T-helper 2 cell treated with Interferon-gamma antibody and Interleukin-4, amounts not matched to agents 5 μg/mL and 100 μg/mL, for 36 hours (primary cell): ENCODE measurements at places on chromosomes 2 and 18.
A peak's percentile ranks its signal among the peaks of the same experiment; 100 is the strongest.

DNA sequence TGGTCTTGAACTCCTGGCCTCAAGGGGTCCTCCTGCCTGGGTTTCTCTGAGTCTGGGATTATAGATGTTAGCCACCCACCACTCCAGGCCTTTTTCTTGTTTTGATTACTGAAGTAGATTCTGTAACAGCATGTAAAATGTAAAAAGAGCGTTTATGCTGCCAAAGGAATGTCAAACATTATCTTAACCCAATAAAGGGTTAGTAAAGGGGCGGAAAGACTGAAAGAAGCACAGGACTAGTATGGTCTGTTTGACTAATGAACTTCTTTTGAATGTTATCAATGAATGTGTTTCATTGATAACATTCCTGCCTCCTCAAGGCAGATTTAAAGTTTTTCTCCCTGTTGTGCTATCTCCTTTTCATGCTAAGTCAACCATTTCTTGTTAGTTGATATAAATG, 29.4 kb downstream of the GPD2 start:
- peaks cover 17% of the 10 kb centered on the region for H3K4me1 ChIP-seq
- no peak for DNase-seq
- H3K4me3 ChIP-seq: no peak overlapping the region

DNA sequence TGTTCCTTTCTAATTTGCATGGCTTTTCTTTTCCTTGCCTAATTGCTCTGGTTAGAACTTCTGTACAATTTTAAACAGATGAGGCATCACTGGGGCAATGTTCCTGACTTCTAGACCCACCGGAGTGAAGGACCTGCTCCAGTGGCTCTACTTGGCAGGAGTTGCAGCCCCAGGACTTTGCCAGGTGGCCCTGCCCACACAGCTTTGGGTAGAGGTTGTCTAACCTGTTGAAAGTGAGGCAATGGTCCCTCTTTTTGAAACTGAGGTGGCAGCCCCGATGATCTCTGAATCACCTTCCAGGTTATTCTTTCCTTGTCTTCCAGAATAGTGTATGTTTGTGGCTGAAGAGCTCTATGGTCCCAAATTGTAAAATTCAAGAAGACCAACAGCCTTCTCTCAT, 29.9 kb upstream of the ZNF512 start:
- no peak overlapping the region for H3K4me3 ChIP-seq
- no peaks in the 10 kb centered on the region for H3K4me1 ChIP-seq
- peaks cover 25% of the 10 kb centered on the region for H3K27me3 ChIP-seq

DNA sequence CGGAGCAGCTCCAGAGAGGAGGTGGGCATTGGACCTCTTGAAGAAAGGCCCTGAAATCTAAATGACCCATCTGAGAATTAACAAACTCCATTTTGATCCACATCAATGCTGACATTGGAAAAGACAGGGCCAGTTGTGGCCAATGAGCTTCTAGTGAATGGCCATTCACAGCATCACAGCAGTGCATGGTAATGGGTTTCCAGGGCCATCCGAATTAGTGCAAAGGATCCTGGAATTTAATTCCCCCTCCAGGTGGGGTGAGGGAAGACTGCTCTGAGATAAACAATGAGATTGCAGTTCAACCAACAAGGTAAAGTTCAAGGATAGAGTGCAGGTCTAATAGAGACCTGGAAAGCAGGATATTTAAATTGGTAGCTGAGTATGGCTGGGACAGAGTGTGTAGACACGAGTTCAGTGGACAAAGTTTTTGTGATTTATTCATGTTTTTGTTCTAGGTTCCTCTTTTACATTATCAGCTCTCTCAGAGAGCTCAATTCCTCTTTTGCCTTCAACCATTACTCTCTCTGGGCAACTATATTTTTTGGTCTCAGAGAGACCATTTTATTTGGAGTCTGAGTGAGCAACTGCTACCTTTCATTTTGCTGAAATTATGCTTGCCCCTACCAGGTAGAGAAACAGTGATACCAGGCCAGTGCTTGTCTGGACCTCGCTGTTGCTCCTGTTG, 5.0 kb downstream of the TACR1 start:
- H3K36me3 ChIP-seq: no peaks in the 10 kb centered on the region
- DNase-seq: no peak
- peaks cover 41% of the 10 kb centered on the region for H3K27me3 ChIP-seq

- peaks cover 20% of the 10 kb centered on the region for H3K4me1 ChIP-seq
- H3K36me3 ChIP-seq: no peaks in the 10 kb centered on the region
- peak overlapping the region; percentile 66 for H3K27ac ChIP-seq
- DNase-seq: no peak
These were observed 8.2 kb upstream of the SLC39A10 start for GRCh38 chr2:195648787-195649186.
